Bronchial epithelial cell (primary cell): ENCODE measurements at places on chromosomes 7 and 10.
A peak's percentile ranks its signal among the peaks of the same experiment; 100 is the strongest.

GRCh38 chr10:81876253-81877077 lies 1.5 kb downstream of the NRG3 start:
- DNase-seq, result no peak

- DNase-seq, result no peak
Observed at GRCh38 chr10:122013311-122013780, 24.4 kb downstream of the TACC2 start.

DNA sequence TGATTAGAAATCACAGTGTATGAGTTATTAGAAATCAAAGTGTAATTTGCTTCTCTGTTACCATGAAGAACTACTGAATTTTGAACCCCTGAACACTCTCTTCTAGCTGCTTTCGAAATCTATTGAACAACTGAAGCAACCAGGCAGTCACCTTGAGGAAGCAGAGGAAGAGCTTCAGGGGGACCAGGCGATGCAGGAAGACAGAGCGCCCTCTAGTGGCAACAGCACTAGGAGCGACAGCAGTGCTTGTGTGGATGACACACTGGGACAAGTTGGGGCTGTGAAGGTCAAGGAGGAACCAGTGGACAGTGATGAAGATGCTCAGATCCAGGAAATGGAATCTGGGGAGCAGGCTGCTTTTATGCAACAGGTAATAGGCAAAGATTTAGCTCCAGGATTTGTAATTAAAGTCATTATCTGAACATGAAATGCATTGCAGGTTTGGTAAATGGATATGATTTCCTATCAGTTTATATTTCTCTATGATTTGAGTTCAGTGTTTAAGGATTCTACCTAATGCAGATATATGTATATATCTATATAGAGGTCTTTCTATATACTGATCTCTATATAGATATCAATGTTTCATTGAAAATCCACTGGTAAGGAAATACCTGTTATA lies 170.7 kb downstream of the HDAC9 start:
- peak; percentile 65 for DNase-seq

DNA sequence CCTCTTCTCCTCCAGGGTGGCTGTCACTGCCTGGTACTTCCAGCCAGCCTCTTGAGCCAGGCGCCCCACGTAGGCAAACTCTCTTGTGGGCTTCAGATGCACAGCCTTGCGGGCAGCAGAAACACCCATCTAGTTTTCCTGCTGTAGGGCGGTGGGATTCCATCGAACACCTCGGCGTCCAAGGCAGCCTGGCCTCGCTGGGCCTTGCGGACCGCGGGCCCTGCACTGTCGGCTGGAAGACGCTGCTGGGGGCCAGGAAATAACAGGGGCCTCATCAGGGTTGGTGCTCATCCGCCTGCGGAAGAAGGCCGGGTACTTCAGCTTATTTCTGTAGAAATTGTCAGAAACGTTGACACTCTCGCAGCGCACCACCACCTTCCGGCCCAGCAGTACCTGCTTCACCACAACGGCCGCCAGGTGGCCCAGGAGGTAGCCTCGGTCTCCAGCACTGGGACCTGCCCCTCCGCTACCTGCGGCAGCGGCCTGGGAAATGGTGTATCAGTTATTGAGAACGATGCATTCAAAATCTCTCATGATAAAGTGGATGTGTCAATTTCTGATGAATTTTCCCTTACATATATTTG lies 61.1 kb downstream of the WDFY4 start:
- no peak for DNase-seq

DNA sequence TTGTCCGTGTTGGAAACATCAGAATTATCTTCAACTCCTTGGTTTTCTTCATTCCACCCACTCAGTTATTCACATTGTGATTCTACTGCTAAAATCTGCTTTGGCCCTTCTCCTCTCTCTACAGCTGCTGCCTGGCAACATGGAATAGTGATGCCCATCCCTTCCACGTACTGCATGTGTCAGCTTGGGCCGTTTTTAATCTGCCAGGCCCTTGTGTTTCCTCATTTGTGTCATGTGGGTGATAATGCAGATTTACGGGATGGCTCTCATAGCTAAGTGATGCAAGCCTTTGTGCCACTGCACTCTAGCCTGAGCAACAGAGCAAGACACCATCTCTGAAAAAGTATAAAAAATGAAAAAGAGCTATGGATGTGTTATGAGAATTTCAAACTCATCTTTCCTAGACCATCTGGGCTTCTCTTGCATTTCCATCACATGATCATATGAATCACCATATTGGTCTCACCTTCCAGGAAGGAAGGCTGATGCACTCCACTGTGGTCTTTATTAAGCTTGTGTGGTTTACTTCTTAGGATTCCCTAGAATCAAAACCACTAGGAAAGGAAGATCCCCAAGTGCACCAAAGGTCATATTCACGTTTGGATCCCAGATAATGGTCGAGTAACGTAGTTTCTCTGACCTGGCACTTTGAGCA lies 20.6 kb upstream of the CELF2 start:
- no peak for DNase-seq

DNA sequence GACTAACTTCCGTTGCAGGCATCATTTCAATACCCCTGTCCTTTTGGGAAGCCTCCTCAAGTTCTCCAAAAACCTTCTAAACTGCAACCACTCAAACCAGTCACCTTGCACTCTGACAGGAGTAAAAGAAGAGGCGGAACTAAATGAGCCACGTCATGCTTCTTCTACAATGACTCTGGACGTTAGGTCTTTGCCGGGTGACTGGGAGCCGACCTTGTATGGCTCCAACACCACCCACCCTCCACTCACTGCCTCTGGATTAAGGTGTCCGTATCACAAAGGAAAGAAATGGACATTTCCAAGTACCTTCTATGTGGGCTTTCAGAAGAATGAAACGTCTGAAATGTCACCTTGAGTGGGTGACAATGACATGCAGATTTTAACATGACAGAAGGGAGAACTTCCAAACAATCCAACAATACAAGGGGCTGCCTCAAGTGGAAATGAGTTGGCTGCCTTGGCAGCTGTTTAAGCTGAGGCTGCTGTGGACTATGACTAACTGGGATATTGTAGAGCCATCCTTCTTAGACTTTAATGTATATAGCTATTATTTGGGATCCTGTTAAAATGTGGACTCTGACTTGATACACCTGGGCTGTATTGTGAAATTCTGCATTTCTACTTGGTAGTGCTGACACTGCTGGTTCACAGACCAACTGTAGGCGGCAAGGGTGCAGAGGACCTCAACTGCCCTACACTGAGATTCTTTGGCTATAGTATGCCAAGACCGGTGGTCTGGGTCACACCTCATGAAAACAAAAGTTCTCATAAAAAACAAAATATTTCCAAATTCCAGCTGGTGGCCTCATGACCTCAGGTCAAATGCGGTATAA lies 33.8 kb upstream of the PDLIM1 start:
- DNase-seq, result no peak

DNA sequence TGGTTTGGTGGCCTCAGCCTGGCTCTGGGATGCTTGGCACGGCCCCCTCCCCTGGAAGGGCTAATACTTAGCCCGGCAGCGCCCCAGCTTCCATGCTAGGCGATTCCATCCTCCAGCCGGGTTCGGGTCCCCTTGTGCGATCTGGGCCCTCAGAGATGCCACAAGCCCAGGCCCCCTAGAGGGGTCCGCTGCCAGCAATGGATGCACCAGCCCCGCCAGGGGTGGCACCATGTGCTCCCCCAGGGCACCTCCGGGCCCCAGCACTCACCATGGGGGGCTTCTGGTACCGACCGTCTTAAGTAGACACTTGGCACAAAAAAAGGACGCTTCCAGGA lies 125.7 kb upstream of the KCTD7 start:
- DNase-seq, result no peak

- DNase-seq, result peak; percentile 97
Observed at GRCh38 chr7:80412842-80413241, 99.0 kb downstream of the GNAT3 start.

GRCh38 chr7:142784716-142785115 lies 13.9 kb downstream of the PRSS2 start:
- DNase-seq, result no peak

GRCh38 chr7:25386311-25386744 lies 158.0 kb upstream of the NPVF start:
- no peak for DNase-seq

DNA sequence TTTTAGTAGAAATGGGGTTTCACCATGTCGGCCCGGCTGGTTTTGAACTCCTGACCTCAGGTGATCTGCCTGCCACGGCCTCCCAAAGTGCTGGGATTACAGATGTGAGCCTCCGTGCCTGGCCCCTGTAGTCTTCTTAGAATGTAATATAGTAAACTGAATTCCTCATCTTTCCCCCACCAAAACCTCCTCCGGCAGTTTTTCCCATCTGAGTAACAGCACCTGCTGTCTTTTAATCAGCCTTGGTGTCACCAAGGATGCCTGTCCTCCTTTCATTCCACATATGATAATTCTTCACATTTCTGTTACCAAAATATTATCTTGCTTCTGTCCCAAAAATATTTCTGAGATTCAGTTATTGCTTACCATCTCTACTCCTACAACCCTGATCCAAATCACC lies 80.2 kb downstream of the ZEB1 start:
- DNase-seq, result no peak

- no peak for DNase-seq
Observed at GRCh38 chr7:41777894-41778596, 75.2 kb upstream of the INHBA start.

GRCh38 chr7:16078076-16078952 lies 343.0 kb downstream of the CRPPA start:
- DNase-seq, result peak; percentile 71

GRCh38 chr7:112782498-112782897 lies 7.7 kb downstream of the TMEM168 start:
- DNase-seq, result peak; percentile 83

DNA sequence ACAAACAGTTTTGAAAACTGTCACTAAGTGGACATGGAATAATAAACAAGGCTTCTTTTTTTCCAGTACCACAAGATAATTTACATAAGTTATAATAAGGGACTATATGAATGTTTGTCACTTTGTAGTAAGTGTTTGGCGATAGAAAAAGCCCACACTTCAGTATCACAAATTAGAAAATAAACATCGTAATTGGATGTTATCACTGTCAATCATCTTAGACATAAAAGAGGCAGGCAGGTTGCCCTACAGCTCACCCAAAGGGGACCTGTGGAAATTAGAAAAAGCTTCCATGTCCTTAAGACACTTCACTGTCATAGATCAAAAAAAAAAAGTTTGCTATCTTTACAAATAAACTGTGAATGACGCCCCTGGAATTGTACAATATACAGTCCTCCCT lies 3.6 kb upstream of the NOC3L start:
- no peak for DNase-seq

GRCh38 chr10:47453141-47454007 lies 30.5 kb downstream of the ANXA8 start:
- DNase-seq, result no peak

GRCh38 chr10:104267721-104268404 lies 1.1 kb upstream of the GSTO2 start:
- DNase-seq, result peak; percentile 28

GRCh38 chr7:150723467-150723866 lies 7.1 kb downstream of the GIMAP1 start:
- DNase-seq, result no peak

DNA sequence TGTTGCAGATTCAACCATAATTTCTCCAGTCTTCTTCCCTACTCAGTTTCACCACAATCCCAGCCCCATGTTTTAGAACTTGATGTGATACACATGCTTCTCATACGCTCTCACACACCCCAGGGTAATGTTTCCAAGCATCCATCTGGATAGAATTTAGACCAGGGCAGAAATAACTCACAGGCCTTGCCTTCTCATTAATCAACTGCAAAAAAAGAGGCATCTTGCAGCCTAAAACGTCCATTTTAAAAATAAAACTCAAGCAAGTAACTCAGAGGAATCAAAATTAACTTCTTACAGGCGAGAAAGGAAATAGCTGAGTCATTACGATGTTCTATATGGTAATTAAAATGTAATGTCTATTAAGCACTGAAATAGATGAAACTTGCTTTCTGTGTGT lies 127.2 kb upstream of the RSU1 start:
- no peak for DNase-seq

DNA sequence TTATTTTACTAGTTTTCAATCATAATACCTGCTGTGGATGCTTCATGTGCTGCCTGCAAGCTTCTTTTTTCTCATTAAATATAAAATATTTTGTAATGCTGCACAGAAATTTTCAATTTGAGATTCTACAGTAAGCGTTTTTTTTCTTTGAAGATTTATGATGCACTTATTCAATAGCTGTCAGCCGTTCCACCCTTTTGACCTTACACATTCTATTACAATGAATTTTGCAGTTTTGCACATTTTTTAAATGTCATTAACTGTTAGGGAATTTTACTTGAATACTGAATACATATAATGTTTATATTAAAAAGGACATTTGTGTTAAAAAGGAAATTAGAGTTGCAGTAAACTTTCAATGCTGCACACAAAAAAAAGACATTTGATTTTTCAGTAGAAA lies 103.0 kb downstream of the PTEN start:
- DNase-seq, result no peak

DNA sequence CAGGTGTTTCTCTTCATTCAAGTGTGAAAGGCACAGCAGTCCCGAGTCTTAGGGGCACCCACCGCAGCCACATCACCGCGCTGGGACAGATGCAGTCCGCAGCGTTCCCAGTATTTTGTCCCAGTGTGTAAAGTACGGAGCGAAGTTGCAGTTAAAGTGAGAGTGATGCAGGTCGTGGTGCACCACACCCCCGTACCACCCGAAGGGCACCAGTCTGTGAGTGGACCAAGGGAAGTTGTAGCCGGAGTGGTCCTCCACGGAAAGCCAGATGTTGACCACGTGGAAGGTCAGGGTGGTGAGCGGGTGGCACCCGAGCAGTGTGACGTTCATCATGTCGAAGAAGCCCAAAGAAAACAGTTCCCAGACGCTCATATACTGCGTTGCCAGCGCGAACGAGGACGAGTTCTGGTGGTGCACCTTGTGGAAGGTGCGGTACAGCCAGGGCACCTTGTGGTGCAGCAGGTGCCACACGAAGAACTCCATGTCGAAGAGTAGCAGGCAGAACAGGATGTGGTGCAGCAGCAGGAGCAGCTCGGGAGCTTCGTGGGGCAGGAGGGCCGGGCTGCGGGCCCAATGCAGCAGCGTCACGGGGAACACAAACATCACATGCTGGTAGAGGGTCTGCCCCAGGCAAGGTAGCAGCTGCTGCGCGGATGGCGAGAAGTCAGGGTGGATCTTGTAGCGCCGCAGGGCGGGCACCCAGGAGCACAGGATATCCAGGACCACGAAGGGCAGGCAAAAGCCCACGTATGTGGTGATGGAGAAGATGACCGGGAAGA lies 526 bp downstream of the CH25H start:
- no peak for DNase-seq

DNA sequence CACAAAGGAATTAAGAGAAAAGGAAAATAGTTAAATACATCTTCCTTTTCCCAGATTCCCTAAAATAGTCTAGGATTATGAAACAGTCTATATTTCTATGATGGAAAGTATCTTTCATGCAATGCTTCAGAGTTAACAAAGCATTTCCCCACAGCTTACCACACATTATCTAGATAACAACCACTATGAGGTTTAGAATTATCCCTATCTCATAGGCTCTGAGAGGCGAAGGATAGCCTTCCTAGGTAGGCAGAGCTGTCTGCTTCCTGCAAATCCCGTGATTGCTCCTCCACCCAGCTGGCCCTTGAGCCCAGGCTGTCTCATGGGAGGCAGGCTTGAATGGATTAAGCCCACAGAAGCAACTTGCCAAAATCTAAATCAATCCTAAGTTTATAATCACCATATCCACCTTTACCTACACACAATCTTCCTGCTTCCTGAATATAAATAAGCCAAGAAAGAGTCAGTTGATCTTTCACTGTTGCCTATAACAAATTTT lies 321.4 kb upstream of the AOAH start:
- no peak for DNase-seq
